Activated naive CD4-positive, alpha-beta T cell treated with Interleukin-2 at 50 U/mL for 16 hours (primary cell): ENCODE measurements at places on chromosomes 3 and 15.

DNA sequence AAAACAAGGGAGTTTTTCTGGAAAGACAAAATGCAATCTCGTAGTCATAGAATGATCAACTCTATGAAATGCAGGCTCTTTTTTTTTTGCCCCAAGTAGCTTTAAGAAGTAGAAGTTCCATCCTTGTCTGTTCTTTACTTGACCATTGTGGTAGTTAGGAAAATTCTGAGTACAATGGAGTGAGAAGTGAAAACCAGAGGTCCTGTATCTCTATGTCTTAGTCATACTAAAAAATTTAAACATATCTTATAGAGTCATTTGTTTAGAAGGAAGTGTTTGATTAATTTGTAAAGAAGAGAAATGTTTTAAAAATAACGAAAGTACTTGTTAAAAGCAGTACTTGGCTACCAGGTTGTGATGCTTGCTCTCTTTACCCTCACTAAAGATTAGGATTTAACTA is 52.4 kb downstream of the PRKCI start:
- DNase-seq, result no peak

- DNase-seq, result peak; percentile 4
Observed at GRCh38 chr15:99324082-99324620, 72.9 kb downstream of the LRRC28 start.

DNA sequence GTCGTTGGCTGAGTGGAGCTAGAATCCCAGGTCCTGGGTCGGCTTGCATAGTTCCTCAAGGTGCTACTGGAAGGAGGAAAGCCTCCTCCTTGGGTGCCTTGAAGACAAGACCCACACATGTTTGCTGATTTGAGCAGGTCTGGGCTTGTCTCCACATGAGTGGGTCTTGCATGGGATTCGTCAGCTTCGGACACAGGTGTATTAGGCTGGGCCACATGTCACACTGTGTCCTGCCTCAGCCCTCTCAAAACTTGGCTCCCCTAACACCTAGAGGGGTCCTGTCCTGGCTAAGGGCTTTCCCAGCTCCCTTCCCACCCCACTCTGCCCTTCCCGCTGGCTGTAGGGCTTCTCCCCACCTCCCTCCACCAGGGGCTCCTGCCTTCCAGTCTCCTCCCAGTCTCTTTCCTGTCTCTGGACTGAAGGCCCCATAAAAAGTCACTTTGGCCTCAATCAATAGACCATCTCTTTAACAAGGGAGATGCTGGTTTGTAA is 73.0 kb upstream of the ADPGK start:
- DNase-seq, result no peak

- no peak for DNase-seq
Observed at GRCh38 chr3:125646581-125646980, 51.3 kb upstream of the OSBPL11 start.

DNA sequence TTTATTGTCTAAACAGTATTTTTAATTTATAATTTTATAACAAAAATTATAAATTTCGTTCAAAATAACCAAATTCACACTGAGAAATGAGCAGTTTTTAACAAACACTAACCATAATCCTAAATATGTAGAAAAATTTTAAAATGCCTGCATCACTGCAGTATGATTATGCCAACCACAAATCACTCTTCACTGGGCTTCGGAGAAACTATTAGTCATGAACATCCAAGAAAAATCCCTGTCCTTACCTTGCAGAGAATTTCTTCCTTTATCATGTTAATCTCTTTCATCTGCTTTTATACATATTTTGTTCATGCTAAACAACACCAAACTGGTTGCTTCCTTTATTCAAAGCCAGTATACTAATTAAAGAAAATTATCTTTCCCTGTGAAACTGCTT is 511.0 kb upstream of the ALCAM start:
- no peak for DNase-seq

- no peak for DNase-seq
Observed at GRCh38 chr3:123861081-123861836, 22.9 kb downstream of the MYLK start.

- DNase-seq, result no peak
Observed at GRCh38 chr3:22257252-22257651, 506.2 kb upstream of the ZNF385D start.

DNA sequence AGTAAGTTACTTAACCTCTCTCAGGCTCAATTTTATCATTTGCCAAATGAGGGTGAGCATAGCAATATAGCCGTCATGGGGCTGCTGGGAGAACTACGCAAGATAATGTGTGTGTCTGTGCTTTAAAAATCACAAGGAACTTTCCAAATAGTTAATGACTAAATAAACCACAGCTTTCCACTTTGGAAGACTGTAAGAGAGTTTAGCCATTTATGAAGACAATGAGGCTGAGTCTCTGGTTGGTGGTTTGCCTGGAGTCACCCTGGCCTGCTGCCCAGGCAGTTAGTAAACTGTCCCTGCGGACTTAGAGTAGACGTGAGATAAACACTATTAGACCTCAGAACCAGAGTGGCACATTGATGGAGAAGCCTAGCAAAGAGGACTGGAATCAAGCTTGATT is 357.7 kb downstream of the CLSTN2 start:
- DNase-seq, result no peak

DNA sequence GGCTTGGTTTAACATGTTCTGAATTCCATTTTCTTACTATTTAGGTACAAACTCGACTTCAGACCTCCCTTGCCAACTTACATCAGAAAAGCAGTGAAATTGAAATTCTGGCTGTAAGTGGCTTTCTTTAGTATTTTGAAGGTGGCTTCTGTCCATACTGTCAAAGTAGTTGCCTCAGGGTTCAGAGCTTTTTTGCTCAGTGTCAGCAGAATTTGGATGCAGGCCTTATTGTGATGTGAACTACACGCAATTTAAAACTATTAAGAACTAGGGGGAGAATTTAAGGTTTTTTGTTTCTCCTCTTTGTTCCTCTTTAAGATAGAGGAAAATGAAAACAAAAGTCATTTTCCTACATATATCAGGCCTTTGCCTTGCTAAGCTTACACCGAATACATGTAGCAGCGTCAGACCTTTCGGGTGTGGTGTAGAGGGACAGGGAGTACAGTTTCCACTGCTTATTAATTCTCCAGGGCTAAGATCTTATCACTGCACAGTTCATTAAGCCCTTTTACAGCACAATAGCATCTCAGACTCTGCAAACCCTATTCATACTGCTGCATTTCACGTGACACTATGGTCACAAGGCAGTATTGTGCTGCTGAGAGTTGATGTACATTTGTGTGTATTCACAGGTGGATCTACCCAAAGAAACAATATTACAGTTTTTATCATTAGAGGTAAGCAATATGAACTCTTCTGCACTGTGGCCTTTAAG is 6.7 kb downstream of the SRP14 start:
- DNase-seq, result no peak

DNA sequence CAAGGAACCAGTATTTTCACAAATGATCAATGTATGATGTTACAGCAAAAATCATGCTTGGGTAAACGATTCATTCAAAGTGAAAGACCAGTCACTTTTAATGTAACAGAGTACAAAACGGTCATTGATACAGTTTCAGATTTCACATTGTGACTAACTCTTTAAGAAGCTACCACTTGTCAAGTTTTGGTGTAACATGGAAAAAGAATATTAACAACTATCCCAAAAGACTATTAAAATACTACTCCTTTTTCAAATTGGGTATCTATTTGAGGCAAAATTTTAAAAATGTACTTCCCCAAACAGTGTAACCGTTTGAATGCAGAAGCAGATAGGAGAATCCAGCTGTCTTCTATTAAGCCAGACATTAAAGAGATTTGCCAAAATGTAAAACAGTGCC is 31.7 kb downstream of the AKAP13 start:
- DNase-seq, result no peak

DNA sequence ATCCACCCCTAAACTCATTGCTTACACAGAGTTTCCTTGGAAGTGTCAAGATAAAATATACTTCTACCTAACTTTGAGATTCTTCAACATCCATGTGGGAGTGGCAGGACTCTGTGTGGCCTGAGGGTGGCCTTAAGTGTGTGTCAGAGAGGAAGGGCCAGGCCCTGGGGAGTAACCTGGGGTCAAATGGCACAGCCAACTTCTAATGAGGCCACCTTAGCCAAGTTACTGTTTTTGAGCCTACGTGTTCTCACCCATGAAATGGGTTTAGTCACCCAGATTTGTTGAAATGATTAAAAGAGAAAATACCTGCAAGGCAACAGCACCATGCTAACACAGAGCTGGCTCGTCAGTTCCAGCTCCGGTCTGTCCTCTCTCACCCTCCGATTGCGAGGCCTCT is 28.5 kb upstream of the UBE2Q2 start:
- no peak for DNase-seq

- no peak for DNase-seq
Observed at GRCh38 chr15:68231102-68231818, 1.7 kb upstream of the CLN6 start.

- peak; percentile 61 for DNase-seq
Observed at GRCh38 chr15:60844511-60845174, 365.7 kb upstream of the ICE2 start.

DNA sequence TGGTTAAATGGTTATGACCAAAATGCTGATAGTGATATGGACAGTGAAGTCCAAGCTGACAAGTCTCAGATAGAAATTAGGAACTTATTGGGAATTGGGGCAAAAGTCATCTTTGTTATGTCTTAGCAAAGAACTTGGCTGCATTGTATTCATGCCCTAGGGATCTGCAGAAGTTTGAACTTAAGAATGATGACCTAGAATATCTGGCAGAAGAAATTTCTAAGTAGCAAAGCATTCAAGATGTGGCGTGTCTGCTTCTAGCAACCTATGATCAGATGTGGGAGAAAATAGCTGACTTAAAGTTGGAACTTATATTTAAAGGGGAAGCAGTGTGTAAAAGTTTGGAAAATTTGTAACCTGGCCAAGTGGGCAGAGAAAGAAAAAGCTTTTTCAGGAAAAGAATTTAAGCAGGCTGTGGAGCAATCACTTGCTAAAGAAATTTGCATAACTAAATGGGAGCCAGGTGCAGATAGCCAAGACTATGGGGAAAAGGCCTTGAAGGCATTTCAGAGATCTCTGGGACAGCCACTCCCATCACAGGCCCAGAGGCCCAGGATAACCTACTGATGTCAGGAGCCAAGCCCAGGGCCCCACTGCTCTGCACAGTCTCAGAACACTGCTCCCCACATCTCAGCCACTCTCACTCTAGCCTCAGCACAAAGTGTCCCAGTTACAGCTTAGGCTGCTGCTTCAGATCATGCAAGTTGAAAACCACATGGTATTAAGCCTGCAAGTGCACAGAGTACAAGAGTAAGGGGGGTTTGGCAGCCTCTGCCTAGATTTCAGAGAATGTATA is 147.8 kb upstream of the TGFBR2 start:
- no peak for DNase-seq

- DNase-seq, result no peak
Observed at GRCh38 chr15:69380100-69380725, 33.9 kb upstream of the KIF23 start.

- no peak for DNase-seq
Observed at GRCh38 chr15:32060706-32061105, 30.4 kb downstream of the CHRNA7 start.
